ENCODE measurements at places on chromosomes 5 and 9. TPM values are rescaled to one million over a fixed set of nuclear protein-coding genes. Genes with fewer than 3 reads are reported as not detected.

LCN15 gene
- polyA plus RNA-seq, result 0.62 TPM

- DNase-seq, result no peak
Measured at GRCh38 chr9:976258-976942, at the start of gene DMRT3. Gene DMRT3, plus strand, starts transcription at chr9:976655. Its CDS starts 347 bp downstream, at chr9:977002.

GRCh38 chr5:22728610-22729009, 124.5 kb downstream of the CDH12 start:
- DNase-seq, result no peak

RLN2 gene
- 0.61 TPM for polyA plus RNA-seq

ACTBL2 gene
- polyA plus RNA-seq, result not detected

MARCOL gene
- not detected for polyA plus RNA-seq

GRCh38 chr9:135369412-135369990, 110.1 kb upstream of the PPP1R26 start:
- DNase-seq, result no peak

LCN10 gene
- polyA plus RNA-seq, result 5.6 TPM

JAKMIP2 gene
- polyA plus RNA-seq, result 1.3 TPM

REEP2 gene
- 28.2 TPM for polyA plus RNA-seq

- DNase-seq, result no peak
Measured at GRCh38 chr9:126475933-126476555, 137.7 kb upstream of the LMX1B start.

- no peak for DNase-seq
Measured at GRCh38 chr5:10123254-10123989, 126.3 kb downstream of the ATPSCKMT start.

MLANA gene
- 1.4 TPM for polyA plus RNA-seq

- DNase-seq, result peak; percentile 58
Measured at GRCh38 chr9:7209016-7209715, 451.4 kb downstream of the KDM4C start.

DNA sequence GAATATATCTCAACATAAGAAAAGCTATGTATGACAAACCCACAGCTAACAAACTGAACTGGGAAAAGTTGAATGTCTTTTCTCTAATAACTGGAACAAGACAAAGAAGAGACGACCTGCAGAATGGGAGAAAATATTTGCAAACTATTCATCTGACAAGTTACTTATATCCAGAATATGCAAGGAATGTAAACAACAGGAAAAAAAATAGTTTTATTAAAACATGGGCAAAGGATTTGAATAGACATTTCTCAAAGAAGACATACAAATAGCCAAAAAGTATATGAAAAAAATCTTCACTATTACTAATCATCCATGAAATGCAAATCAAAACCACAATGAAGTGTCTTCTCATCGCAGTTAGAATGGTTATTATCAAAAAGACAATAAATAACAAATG, 181.7 kb upstream of the TLX3 start:
- no peak for DNase-seq

- DNase-seq, result no peak
Measured at GRCh38 chr9:23229890-23230317, 596.1 kb downstream of the ELAVL2 start.

LURAP1L gene
- 13.2 TPM for polyA plus RNA-seq

DNA sequence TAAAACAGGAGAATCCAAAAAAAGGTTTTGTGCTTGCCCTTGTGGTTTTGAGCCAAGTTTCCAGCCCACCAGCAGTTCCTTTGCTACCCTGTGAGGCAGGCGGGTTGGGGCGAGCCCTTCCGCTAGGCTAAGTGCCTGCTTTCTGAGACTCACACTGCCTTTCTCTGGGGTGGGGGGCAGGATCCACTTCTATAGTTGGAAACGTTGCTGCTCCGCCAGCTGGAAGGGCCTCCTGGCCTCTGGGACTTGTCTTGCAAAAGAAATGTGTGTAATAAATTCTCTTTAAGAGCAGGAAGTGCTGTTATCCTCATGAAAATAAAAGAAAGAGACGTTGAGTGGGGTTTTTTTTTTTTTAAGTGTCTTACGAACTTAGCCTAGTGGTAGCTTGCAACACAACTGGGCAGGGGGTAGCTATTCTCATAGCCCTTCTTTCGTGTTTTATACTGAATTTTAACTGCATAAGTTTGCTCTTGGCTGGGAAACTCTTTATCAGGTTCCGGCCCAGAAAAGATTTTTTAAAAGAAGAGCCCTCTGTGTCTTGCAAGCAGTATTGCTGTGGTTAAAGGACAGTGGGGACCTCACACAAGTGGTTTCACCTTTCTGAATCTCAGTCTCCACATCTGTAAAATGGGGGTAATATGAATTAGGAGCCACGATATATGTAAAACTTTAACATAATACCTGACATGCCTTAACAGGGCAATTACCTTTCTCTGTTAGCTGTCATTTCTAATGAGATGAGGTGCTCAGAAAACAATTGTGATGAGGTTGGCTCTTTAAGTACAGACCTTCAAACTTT, 19.8 kb downstream of the JADE2 start:
- peak; percentile 78 for DNase-seq

- DNase-seq, result no peak
Measured at GRCh38 chr5:14109041-14109747, 33.9 kb upstream of the TRIO start.

LIFR gene
- polyA plus RNA-seq, result 48.9 TPM

CFAP157 gene
- polyA plus RNA-seq, result 1.4 TPM

NR5A1 gene
- not detected for polyA plus RNA-seq

- DNase-seq, result no peak
Measured at GRCh38 chr5:141743866-141744272, 61.8 kb upstream of the ARAP3 start.

- no peak for DNase-seq
Measured at GRCh38 chr5:149175346-149176105, 34.2 kb downstream of the ABLIM3 start.

GRXCR2 gene
- polyA plus RNA-seq, result not detected

DMGDH gene
- polyA plus RNA-seq, result 2.9 TPM

DNA sequence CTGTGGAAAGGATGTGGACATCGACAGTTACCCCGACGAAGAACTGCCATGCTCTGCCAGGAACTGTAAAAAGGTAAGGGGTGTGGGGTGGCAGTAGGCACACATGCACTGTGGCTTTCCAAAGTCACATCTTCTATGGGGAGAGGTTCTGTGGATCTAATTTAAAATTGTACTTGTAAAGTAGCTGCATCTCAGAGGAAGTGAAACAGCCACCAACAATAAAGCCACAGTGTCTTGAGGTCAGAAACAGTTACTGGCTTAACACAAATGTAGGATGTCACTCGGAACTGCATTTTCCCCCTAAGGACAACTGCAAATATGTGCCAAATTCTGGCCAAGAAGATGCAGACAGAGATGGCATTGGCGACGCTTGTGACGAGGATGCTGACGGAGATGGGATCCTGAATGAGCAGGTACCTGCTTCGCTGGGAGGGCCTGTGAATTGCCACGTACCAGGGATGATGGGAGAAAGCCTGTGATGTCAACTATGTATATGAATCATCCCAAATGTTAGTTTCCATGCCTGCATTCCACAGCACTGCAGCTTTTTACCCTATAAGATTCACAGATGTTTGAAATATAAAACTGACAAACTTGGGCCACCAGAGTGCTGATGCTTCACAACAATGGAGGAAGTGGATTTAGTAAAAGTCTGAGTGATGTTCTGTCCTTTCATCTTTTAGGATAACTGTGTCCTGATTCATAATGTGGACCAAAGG, 35.3 kb downstream of the THBS4 start:
- DNase-seq, result no peak

SV2C gene
- polyA plus RNA-seq, result not detected

DNA sequence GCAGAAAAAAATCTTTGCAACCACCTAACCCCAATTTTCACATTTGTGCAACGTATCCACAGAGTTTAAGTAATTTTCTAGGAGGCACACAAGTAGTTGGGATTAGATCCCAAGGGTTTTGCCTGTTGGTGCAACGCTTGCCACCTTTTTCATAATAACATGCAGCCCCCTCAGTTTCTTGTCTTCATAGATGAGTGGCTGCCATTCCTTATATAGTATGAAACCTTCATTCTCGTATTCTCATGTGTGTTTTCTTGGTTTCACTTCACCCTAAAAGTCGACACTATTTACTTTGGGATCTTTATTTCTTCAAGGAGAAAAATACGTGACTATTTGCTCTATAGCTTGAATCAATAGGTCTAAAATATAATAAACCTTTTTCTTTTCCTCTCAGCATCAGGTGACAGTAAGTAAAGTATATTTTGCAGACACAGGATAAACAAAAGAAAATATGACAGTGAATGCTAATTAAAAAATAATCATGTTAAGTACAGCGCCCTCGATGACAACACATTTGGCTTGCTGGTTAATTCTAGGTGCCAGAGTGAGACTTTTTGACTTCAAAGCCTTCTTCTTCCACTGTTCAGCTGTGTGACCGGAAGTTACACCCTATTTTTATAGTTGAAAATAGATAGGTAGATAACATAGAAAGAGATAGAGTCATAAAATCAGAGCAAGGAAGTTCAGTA, 342.8 kb upstream of the CCNG1 start:
- DNase-seq, result no peak

- DNase-seq, result no peak
Measured at GRCh38 chr5:421901-422300, 21.1 kb upstream of the EXOC3 start.

DNA sequence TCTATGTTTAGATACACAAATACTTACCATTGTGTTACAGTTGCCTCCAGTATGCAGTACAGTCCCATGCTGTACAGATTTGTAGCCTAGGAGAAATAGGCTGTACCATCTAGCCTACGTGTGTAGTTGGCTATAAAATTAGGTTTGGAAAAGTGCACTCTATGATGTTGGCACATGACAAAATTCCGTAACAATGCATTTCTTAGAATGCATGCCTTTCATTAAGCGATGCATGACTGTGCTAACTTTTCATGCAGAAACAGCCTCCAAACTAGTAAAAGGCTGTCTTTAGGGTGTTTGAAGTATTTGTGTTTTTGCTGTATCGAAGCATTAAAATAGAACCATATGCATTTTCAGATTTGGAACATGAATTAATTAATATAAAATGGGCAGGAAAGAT, 157.9 kb downstream of the RMI1 start:
- no peak for DNase-seq

RASGRF2 gene
- polyA plus RNA-seq, result 1.1 TPM

- DNase-seq, result no peak
Measured at GRCh38 chr9:104896131-104896530, 31.8 kb downstream of the ABCA1 start.

SLC27A6 gene
- 0.34 TPM for polyA plus RNA-seq

GRCh38 chr5:40505031-40505430, 174.7 kb upstream of the PTGER4 start:
- no peak for DNase-seq

SMIM33 gene
- polyA plus RNA-seq, result not detected

- no peak for DNase-seq
Measured at GRCh38 chr9:34375901-34376595, 650 bp downstream of the MYORG start.

COL15A1 gene
- 227 TPM for polyA plus RNA-seq

GRCh38 chr5:110726249-110727024, at the start of gene TMEM232:
Gene TMEM232, minus strand, starts transcription at chr5:110726671. Its CDS starts 59,319 bp downstream, at chr5:110667352.
- DNase-seq, result peak; percentile 35

- DNase-seq, result no peak
Measured at GRCh38 chr9:124869466-124869985, 7.6 kb downstream of the ARPC5L start.

DNA sequence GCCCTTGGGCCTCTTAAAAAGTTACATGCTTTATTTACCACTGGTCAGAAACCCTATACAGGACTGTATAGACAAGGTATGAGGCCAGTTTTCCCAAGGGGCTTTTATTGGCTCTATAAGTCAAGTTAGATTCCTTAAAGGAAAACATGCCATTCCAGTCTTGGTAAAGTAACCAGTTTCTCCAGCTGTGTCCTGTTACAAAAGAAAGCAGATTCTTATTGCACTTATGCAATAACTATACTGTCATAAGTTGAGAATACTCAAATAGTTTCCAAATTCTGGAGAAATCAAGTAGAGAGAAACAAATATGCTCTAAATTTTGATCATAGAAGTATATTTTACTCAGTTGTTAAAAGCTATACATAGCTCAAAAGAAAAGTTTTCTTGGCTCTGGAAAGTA, 47.2 kb downstream of the PTGS1 start:
- DNase-seq, result no peak

GIN1 gene
- 9.6 TPM for polyA plus RNA-seq

MVB12B gene
- 21.2 TPM for polyA plus RNA-seq

GRCh38 chr9:112969730-112970129, 42.3 kb downstream of the ZNF883 start:
- no peak for DNase-seq

WNT8A gene
- polyA plus RNA-seq, result not detected

- no peak for DNase-seq
Measured at GRCh38 chr9:78439866-78440830, 143.2 kb downstream of the PSAT1 start.

- no peak for DNase-seq
Measured at GRCh38 chr5:72467461-72467860, 39.7 kb downstream of the ZNF366 start.

- no peak for DNase-seq
Measured at GRCh38 chr9:123380852-123381705, 25.1 kb downstream of the CRB2 start.

IFNA2 gene
- polyA plus RNA-seq, result not detected

DNA sequence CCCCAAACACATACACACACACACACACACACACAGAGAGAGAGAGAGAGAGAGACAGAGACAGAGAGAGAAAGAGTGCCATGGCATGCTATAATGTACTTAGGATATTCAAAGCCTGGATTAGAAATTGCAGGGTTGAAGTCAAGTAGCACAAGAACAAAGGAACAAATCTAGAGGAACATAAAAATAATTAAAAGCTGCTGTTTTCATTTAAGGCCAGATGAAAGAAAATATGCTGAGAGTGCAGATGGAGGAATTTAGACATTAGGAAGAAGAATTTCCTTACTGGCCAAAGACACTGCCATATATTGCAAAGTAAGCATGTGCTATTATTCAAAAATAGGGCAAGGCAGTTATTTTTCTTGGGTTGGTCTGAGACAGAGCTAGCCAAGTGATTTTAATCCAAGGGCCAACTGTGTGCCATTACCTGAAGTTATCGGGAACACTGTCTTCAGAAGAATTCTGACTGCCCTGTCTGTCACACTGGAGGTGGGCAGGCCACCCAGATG, 31.7 kb downstream of the HSD17B3 start:
- DNase-seq, result no peak

DNA sequence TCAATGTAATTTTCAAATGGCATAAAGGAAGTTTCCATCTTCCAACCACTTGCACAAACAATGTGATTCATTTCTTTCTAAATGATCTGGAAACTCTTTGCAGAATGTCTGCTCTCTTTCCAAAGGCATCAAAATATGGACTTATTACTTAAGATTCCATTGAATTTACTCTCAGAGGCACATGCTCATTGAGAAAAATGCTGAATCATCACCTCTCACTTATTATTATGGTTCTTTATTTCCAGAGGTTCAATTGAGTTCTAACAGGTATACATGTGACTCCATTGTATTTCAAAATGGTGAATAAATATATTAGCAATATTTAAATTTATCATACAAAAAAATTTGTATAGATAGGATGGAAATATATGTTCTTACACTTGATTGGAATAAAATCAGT, 1140.6 kb downstream of the EFNA5 start:
- no peak for DNase-seq

GRCh38 chr5:109230369-109230768, 179.4 kb downstream of the PJA2 start:
- no peak for DNase-seq

- no peak for DNase-seq
Measured at GRCh38 chr5:155651-156410, 35.5 kb upstream of the LRRC14B start.

- DNase-seq, result no peak
Measured at GRCh38 chr5:161030229-161030628, 178.2 kb upstream of the ATP10B start.
